Activated T-cell treated with anti-CD3 and anti-CD28 coated beads, Interleukin-2, amount 50 U/mL, for 72 hours (primary cell): ENCODE measurements at places on chromosomes 11 and 22. TPM values are rescaled to one million over a fixed set of nuclear protein-coding genes. Genes with fewer than 3 reads are reported as not detected.

GRCh38 chr11:134792044-134792443, 380.0 kb upstream of the B3GAT1 start:
- DNase-seq, result no peak

DNA sequence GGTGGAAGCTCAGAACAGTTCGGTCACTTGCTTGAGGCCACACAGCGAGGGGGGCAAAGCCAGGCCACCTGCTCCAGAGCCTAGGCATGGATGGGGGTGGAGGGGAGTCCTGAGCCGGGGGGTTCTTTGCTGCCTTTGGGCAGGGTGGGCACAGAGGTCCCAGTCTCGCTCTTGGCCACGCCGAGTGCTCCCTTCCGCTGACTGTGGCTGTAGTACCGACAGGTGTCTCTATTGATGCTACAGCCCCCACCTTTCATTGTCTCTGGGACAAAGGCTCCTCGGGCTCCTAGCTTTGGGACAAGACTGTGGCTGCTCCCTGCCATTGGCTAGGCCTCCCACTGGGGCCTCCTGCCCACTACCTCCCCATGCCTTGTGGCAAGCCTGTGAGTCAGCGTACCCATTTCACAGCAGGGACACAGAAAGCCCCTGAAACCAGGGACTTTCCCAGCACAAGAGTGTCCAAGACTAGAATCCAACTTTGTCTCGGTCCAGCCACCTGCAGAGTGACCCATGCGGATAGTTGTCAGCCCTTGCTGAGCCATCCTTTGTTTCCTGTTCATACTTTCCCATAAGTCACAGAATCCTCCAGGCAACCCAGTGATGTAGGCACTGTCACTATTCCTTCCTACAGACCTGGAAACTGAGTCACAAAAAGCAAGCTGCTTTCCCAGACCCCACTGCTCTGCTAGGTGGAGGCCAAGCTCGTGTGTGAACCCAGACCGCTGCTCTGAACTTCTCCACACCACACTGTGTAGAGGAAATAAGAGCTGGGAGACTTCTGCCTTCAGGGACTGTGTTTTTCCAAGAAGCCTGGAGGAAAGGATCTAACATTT, 17.2 kb downstream of the MYEOV start:
- peak; percentile 33 for DNase-seq

GRCh38 chr11:15119826-15120225, 5.1 kb downstream of the INSC start:
- no peak for DNase-seq

DNA sequence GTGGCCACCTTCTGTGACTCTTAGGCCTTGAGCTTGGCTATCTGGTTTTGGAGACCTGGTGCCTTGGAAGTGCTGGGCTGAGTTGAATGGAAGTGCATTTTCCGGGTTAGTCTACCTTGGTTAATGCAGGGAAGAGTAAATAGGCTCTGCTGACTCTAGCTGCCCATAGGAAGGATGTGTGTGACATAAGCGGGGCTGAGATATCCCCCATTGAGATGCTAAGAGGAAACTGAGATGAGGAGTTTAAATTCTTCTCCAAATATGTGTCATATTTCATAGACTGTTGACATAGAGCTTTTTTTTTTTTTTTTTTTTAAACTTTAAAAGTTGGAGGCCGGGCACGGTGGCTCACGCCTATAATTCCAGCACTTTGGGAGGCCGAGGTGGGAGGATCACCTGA, 30.8 kb downstream of the ZNRF3 start:
- no peak for DNase-seq

GRCh38 chr11:120448240-120448639, 63.3 kb upstream of the GRIK4 start:
- no peak for DNase-seq

DNA sequence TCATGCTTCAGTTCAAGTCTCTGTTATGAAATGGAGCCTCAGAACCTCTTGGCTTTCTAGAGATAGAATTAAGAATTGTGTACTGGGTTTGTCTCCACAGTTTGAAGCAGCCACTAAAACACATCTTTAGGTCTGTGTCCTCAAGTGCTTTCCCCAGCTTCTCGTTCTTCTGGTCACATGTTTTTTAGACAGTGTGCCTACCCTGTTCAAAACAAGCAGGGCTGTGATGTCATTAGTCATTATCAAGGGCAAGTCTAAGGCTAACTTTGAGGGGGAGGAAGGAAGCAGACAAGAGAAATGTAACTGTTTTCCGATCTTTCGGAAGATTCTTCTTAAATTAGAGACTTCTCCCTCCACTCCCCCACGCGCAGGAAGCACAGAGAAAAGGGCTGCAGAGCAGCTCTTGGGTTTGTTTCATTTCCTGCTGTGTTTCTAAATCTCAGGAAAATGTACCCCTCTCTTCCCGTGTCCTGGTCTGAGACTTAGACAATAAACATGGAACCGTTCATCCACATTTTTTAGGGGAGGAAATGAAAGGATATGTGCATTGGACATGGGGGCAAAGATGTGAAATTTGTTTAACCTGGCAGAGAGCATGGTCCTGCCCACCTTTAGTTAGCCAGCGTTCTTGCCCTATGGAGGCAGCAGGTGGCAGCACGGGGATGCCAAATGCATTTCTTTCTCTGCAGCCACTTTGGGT, 3.1 kb downstream of the AKIP1 start:
- DNase-seq, result peak; percentile 50

- no peak for DNase-seq
Measured at GRCh38 chr11:116406042-116406441, 366.7 kb downstream of the BUD13 start.

SHANK3 gene
- total RNA-seq, result 0.19 TPM

DDX10 gene
- total RNA-seq, result 24.9 TPM

SOX6 gene
- 0.48 TPM for total RNA-seq

TMEM191C gene
- total RNA-seq, result 3.0 TPM

NAALADL1 gene
- 31.6 TPM for total RNA-seq
